H1 (cell line): ENCODE measurements at places on chromosomes 6 and 20.

- no peak for DNase-seq
Measured at GRCh38 chr6:10465629-10466499, 51.0 kb upstream of the TFAP2A start.

- no peak for DNase-seq
Measured at GRCh38 chr6:51533962-51534361, 553.5 kb downstream of the PKHD1 start.

DNA sequence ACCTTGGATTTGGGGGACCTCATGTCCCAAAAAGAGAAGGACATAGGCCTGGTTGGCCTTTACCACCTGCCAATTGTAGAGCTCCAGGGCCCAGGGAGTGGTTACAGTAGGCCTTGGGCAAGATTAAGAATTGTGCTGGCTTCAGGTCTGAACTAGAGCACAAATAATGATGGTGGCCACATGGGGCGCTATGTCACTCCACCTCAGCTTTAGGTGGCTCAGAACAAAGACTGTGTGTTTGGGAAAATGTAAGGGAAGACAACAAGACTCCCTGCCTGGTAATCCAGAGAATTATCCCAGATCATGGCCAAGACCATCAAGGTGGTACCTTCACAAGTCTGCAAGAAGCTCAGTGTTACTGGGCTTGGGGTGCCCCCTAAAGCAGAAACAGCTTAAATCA is 224.9 kb upstream of the OPRM1 start:
- no peak for DNase-seq

DNA sequence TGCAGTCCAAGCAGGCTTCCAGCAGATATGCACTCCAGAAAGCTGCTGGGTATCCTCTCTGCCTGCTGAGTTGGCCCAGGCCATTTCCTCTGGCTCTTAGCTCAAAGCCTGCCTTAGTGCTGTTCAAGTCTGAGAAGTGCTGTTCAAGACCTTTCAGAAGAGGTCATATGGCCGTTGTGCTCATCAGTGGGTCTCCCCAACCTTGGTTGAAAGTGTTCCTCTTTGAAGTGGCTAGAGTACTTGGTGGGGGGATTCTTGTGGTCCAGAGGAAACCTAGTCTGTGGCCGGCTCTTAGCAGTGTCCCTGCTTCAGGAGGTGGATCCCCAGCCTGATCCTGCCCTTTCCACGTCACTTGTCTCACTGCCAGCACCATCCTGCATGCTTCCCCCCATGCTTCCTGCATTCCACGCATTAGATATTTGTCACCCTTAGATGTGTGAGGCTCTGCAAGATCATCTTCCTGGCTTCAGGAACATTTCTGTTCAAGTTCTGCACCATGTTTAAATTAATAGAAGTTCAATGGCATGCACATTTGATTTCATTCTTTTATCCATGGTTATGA is 105.0 kb downstream of the FIG4 start:
- no peak for DNase-seq

GRCh38 chr20:3209946-3210317 is 634 bp downstream of the ITPA start:
- no peak for DNase-seq

- DNase-seq, result no peak
Measured at GRCh38 chr20:53739799-53740785, 146.5 kb upstream of the ZNF217 start.

- DNase-seq, result no peak
Measured at GRCh38 chr6:41040101-41040939, 1.3 kb upstream of the UNC5CL start.

- DNase-seq, result no peak
Measured at GRCh38 chr6:2480267-2480966, 235.0 kb upstream of the GMDS start.

GRCh38 chr6:149152521-149152920 is 165.0 kb upstream of the TAB2 start:
- DNase-seq, result no peak

GRCh38 chr6:5274231-5274630 is 12.9 kb downstream of the FARS2 start:
- no peak for DNase-seq

GRCh38 chr20:56788041-56788670 is 159.1 kb downstream of the TFAP2C start:
- DNase-seq, result no peak

DNA sequence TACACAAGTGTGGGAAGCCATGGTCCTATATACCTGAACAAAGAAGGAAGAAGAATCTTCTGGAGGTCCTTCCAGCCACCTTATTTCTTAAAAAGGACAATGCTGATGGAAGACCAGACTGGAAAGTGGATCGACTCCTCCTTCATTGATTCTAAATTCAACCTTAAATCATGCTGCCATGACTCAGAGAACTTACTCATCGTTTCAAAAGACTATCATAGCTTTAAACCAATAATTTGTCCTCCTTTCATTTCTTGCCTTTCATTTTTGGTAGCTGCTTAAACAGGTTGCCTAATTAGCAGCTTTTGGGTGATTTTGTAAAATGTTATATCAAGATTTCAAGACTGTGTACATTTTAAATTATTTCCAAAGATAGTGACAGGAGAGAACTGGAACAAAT is 60.8 kb downstream of the RTN4IP1 start:
- no peak for DNase-seq

GRCh38 chr6:80618953-80619352 is 512.5 kb downstream of the BCKDHB start:
- DNase-seq, result no peak

GRCh38 chr20:2305946-2306345 is 10.1 kb downstream of the TGM3 start:
- DNase-seq, result no peak

- no peak for DNase-seq
Measured at GRCh38 chr6:2843138-2843740, 1.6 kb upstream of the SERPINB1 start.

GRCh38 chr6:1280666-1281300 is 31.1 kb upstream of the FOXQ1 start:
- DNase-seq, result no peak
